ENCODE measurements at places on chromosomes 7 and 10.

DNA sequence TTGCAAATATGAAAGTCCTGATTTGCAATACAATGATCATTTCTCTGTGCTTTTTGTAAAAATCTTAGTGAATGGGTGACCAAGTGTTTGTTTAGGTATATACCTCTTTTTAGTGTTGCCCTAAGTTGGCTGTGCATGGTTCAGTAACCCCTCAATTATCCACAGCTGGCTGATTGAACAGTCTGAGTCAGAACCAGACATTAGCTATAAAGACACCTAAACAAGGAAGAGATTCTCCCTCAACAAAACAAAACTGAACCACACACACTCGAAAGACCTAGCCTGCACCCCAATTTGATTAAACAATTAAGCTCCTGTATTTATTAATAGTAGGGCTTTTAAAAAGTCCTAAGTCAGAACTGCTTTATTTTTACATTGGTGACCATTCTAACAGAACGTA is 2.8 kb downstream of the RSBN1L start:
- DNase-seq = no peak

GRCh38 chr10:130758529-130758928 is 553.0 kb downstream of the TCERG1L start:
- DNase-seq = no peak

DNA sequence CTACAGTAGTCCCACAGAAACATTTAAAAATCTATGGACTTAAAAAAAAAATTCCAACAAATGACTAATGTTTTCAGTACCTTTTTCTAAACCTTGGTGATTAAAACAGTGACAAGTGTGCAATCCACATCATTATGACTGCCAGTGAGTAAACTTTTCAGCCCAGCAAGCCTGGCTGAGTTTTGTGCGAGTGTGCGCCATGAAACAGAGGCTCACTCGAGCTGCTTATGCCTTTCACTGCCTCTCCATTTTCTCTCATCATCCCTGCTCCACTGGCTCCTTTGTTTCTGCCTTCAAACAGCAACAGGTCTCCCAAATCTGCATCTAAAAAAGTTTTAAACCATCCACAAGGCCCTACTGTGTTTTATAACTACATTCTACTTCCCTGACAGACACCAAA is 105.8 kb downstream of the USP6NL start:
- DNase-seq = no peak

DNA sequence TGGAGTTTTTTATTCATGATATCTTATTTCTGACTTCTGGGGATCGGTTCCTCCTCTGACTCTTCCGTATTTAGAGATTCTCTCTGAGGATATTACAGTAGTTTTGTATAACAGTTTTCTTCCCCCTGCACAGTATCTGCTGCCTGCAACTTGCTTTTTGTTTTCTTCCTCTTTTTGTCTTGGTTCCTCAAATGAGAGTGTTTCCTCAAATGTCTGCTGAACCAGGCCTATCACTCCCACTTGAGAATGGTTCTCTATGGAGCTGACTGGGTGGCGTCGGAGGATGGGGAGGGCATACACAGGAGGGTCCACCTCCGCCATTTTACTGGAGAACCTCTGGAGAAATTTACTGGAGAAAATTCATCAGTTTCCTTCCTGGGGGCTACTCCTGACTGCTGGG is 27.7 kb downstream of the ARHGAP22 start:
- DNase-seq = peak; percentile 99

DNA sequence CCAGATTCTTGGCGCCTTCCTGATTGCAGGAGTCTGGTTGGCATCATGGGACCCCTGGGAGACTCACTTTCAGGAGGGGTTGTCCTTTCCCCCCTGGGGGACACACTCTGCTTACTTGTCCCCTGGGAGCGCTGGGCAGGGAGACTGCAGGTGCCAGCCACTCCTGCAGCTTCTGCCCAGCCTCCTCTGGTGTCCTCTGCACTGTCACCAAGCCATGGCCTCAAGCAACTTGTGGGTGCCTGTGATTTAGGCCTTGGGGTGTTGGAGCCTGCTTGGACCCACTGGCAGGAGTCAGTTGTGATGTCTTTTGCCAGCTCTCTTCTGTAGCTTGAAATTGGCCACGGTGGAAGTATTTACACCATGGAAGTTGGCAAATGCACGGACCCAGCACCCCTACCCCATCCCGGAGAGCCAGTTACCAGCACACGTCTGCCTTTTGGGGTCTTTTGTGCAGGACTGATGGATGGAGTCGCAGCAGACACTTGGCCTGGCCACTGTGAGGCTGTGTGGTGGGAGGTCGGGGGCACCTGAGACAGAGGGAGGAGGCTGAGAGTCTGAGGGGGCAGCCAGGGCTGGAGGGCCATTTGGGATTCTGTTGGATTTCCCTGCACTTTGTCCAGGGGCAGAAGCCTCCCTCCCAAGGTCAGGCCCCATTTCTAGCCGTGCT is 104.7 kb downstream of the LHPP start:
- no peak for DNase-seq

DNA sequence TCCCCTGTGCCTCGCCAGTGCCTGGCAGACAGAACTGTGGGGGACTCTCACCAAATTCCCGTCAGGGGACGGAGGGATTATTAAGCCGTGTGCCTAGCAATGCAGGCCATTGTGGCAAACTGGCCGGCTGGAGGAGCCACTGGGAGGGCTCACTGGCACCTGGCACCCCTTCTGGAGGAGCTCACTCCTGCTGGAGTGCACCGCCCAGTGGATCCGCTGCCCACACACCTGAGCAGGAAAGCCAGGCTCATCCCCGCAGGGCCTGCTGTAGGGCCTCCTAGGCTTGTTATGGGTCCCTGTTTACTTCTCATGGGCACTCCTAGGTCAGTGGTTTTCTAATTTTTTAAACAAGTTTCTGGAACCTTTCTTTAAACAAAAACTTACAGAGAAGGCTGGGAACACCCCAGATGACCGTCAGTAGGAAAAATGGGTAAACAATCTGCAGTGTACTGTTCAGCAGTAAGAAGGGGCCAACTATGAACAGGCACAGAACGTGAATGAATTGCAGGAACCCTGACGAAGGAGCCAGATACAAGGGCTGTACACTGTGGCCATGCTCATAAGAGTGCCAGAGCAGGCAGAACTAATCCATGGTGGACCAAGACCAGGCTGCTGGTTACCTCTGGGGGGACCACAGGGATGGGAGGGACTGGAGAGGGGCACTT is 64.8 kb downstream of the LANCL2 start:
- DNase-seq = no peak

DNA sequence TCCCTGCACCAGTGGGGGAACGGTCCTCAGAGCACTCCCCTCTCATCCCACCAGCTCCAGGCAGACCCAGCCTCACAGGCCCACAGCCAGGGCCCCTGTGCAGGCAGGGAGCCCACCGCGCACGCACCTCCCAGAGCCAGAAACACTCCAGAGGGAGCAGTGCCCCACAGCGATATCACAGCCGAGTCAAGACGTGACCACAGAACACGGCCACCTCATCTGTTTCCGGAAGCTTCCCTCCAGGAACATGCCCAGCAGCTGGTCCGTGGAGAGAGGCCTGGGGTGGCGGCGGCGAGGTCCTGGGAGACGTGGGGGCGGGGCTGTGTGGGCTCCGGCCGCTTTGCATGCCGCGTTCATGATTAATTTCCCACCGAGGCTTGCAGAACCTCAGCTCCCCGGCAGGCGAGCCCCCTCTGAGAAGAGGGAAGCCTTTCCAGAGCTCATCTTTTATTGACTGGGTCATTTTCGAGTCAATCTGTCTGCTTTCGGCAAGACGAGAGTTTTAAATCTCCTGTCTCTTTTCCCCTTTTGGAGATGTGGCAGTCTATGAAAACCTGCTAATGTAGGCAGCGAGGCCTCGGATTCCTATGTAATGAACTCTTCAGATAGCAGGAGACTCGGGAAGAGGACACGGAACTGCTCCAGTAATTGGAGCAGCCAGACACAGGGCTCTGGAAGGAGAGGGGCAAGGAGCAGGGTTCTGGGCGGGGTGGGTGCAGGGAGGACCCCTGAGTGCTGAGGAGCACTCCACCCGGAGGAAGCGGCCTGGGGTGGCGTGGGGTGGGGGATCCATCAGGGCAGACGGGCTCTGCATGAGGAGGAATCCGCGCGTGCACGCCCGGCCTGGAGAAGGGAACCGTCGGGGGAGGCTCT is 242.8 kb downstream of the ELFN1 start:
- peak; percentile 27 for DNase-seq

GRCh38 chr7:142939226-142939910 is at the start of gene LLCFC1:
LLCFC1 (plus strand) TSS chr7:142939484; CDS start chr7:142939622, 138 bp downstream.
- no peak for DNase-seq

DNA sequence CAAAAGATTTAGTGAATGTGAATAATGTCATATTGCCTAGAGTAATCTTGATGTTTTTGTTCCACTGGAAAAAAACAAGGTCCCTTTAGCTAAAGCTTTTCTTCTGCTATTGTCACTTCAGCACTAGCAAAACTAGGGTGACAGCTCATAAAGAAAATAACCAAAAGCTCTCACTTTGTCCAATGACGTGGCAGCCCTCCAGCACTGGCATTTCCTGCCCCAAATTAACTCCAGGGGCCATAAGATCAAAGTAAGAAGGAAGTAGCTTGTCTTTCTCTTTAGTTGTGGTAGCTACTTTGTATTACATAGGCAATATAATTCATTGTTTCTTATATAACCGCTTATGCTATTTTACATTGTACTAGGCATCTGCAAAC is 47.3 kb downstream of the LRRN3 start:
- peak; percentile 84 for DNase-seq

DNA sequence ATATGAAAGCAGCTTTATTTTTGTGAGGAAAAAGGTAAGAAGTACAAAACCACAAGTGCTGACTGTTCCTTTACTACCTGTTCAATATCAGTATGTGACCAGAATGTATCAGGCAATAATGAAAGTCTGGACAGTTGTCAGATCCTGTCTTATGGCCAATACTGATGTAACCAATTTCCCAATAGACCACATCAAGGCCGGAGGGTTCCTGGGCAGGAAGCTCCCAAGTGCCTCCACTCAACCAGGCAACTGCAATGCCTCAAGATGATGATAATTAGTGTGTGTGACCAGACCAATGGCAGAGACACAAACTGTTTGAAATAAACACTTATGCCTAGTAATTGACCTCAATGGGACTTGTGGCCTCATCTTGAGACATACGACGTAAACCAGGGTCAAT is 149.4 kb upstream of the ASAH2 start:
- DNase-seq = no peak

DNA sequence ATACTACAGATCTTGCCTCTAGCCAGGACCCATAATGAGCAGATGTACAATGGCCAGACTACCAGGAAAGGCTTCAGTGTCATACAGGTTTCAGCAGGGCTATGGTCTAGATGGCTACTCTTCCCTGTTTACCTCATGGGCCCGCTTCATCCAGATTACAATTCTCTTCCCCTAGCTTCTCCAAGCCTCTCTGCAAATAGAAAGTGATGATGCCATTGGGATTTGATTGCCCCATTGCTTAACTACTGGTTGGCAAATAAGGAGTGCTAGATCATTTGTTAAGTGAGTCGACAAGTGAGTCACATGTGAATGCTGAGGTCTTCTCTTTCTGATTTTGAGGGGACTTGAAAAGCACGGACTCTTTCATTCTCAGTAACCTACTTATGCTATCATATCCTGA is 361.5 kb upstream of the LRRTM3 start:
- DNase-seq = no peak

All from MV-4-11 (cell line).